Stimulated activated CD8-positive, alpha-beta memory T cell treated with anti-CD3 and anti-CD28 coated beads, Interleukin-7, amount 100 ng/mL, for 24 hours (primary cell): ENCODE measurements at places on chromosomes 4 and X.

GRCh38 chrX:153551135-153551534 is 33.7 kb downstream of the ATP2B3 start:
- DNase-seq: no peak

DNA sequence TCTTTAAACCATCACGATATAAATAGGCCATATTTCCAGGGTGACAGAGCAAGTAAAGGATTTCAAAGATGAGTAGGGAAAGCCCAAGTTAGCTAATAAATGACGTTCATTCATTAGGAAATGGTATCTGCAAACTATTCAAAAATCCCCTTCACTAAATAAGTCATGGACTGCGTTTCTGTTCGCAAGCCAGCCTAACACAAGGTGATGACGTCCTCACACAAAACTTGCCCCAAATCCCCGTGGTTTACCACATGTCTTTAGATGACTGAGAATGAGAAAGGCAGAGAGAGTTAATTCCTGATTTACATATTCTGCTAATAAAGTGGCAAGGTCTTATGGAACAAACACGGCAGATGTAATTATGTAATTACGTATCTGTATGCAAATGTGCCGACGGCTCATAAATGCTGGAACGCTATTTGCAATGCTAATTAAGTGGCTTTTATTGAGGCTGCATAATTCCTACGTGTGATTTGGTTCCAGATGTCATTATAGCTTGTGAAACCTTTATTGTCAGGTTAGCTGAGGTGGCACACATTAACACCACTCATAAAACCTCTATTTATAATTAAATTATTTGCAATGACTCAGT is 437.7 kb upstream of the FRG1 start:
- no peak for DNase-seq

- DNase-seq: no peak
These were observed 1.2 kb downstream of the UGDH start for GRCh38 chr4:39525822-39526690.

DNA sequence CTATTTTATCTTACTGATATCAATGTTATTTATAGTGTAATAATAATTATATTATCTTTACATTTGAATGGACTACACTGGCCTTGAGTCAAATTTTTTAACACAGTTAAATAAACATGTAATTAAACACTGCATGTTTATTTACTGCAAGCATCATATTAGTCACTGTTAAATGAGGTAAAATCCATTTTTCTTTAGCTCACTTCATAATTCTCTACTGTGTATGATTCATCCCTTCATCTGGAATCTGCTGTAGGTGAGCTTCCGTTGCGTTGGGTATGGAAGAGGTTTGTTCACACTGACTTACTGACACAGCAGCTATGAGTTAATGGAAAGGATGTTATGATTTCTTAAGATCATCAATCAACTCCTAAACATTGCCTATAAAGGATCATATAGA is 572.3 kb downstream of the PCDH11X start:
- DNase-seq: no peak

DNA sequence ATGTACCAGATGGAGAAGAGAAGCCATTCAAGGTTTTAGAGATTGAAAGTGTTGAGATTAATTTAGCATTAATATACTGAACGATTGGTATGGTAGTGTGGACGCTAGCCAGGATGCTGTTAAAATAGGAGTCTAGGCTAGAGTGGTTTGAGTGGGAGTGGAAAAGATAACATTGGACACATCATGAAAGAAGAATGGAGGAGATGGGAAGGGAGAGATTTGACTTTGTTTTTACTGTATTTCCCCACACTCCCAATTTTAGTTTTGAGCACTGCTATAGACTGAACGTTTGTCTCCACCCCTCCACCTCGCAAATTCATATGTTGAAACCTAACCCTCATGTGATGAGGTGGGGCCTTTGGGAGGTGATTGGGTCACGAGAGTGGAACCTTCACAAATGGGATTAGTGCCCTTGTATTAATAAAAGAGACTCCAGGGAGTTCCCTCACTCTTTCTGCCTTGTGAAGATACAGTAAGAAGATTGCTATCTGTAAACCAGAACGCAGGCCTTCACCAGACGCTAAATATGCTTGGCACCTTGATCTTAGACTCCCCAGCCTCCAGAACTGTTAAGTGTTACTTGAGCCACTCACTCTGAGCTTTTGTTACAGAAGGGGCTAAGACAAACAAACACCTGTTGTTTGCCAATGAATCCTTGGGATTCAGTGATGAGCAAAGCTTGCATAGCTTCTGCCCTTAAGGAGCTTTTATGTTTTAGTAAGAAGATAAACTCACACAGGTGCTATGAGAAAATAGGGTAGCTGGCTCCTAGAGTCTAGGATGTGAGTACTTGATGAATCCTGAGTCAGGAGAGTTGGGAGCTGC is 25.8 kb downstream of the USP9X start:
- no peak for DNase-seq

DNA sequence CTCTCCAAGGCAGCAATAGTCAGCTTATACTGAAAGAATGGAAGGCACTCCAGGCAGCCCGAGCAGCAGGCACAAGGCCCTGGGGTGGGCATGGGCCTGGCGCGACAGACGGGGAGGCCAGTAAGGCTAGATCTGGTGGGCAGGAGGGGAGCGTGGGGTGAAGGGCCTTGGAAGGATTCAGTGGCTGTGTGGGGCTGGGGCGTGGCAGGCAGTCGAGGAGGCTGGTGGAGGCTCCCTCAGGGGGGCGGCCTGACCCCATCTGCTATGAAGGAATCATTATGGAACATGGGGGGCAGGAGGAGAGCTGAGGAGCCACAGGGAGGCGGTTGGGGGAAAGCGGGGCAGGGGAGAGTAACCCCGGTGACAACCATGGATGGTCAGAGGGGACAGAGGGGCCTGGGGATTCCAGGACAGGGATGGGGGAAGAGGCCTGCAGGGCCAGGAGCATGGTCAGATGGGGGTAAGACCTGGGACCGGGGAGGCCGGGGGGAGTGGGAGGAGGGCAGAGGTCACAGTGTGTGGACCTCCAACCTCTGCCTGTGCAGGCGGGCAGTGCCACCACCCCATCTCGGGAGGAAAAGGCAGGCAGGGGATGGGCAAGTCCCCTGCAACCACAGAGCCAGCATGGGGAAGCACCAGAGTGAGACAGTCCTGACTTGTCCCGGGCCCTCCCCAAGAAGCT is 70.3 kb downstream of the ACOX3 start:
- DNase-seq: no peak

- no peak for DNase-seq
These were observed 84.3 kb upstream of the BCOR start for GRCh38 chrX:40182095-40182494.

GRCh38 chrX:31845003-31845402 is 773.2 kb upstream of the FTHL17 start:
- DNase-seq: no peak

GRCh38 chr4:57159866-57160265 is 49.7 kb upstream of the IGFBP7 start:
- no peak for DNase-seq

DNA sequence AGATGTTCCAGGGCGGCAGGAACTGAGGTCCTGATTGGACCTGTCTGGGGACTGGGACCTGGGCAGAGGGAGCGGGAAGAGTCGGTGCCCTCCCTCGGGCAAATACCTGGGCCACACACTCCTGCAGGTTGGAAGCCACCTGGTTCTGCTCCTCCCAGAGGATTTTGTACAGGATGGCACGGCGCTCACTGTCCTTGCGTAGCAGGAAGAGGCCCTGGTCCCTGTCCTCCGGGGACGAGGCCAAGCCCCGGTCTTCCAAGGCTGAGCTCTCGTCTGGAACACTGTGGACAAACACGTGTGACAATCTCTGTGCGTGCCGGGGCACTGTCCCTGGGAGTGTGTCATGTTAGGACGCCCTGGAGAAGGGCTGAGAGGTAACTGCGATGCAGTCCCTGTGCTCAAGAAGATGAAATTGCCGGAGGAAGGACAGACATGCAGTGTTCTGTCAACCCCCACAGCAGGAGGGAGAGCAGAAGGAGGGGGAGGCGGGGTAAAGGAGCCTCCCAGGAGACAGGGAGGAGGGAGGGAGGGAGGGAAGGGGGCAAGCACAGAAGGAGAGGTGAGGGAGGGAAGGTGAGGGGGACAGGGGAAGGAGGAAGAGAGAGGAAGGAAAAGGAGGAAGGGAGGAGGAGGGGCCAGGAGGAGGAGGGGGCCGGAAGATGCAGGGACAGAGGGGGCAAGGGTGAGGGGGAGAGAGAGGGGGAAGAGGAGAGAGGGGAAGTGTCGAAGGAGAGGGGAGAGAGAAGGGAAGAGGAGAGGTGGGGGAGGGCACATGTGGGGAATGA is 29.0 kb downstream of the PDHA1 start:
- no peak for DNase-seq

DNA sequence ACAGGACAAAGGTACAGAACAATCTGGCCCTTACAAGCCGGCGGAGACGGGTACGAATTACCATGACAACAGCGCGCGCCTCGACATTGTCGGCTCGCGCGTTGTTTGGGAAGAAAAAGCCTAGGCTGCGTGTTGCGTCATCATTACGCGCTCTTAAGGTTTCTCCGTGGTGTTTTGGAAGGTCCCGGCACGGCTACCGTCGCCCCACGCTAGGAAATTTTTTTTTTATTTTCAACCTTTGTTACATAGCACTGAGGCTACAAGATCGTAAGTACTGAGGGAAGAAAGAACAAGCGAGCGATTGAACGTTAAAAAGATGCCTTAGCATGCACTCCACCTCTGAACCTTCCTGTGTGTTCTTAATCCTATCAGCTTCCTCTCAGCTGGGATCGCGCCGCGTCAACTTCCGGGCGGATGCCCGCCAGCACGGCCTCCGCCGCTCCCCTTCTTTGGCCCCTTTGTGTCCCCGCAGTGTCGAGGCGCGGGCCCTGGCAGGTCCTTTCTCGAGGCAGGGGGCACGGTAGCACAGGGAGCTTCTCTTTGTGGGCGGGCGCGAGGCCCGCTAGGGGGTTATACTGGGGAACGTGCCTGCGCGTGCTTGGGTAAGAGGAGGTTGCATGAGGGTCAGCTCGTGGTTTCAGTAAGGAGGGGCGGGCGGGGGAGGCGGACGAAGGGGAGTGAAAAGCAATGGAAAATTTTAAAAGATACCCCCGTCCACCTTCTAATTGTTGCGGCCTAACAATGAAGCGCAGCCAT is at the start of gene SMARCAD1:
Gene SMARCAD1 (plus strand): TSS at position 397 of the 756 bp plus-strand sequence. CDS start 530 bp downstream, outside the sequence.
- DNase-seq: peak; percentile 74

- no peak for DNase-seq
These were observed 132.2 kb downstream of the NKX6-1 start for GRCh38 chr4:84366907-84367306.

DNA sequence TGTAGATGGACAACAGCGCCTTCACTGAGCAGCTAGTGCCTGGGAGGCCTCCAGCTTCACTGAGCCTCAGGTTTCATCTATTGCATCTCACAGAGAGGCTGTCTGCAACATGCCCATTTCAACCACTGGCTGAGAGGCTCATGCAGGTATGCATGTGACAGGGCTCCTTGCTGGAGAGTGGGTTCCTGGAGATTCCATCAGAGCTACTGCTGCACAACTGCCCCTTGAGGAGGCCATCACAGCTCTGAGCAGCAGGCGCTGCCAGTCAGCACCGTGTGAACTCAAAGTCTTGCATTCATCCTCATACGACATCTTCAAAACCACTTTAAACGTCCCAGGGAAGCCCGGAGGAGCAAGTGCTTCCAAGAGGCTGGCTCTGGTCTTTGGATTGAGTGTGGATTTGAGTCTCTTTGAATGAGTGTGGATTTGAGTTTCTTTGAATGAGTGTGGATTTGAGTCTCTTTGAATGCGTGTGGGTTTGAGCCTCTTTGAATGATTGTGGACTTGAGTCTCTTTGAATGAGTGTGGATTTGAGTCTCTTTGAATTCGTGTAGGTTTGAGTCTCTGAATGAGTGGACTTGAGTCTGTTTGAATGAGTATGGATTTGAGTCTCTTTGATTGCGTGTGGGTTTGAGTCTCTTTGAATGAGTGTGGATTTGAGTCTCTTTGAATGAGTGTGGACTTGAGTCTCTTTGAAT is 8.7 kb downstream of the P2RY8 start:
- no peak for DNase-seq

DNA sequence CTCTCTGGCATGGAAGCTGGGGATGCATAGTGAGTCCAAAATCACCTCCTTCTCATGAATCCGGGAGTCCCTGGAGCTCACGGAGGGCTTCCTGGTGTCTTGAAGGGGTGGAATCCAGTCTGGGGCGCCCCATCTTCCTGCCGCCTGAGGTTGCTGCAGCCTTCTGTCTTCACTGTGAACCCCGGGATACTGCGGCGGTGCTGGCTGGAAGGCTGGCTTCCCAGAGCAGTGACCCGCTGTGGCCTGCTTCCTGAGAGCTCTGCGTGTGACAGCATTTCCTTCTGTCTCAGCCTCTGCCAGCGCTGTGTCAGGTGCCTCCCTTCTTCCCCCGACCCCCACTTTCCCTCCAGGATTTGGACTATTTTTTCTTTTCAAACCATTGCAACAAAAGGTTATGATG is 98.8 kb upstream of the STOX2 start:
- no peak for DNase-seq

GRCh38 chrX:111151764-111152163 is 55.8 kb downstream of the PAK3 start:
- no peak for DNase-seq

DNA sequence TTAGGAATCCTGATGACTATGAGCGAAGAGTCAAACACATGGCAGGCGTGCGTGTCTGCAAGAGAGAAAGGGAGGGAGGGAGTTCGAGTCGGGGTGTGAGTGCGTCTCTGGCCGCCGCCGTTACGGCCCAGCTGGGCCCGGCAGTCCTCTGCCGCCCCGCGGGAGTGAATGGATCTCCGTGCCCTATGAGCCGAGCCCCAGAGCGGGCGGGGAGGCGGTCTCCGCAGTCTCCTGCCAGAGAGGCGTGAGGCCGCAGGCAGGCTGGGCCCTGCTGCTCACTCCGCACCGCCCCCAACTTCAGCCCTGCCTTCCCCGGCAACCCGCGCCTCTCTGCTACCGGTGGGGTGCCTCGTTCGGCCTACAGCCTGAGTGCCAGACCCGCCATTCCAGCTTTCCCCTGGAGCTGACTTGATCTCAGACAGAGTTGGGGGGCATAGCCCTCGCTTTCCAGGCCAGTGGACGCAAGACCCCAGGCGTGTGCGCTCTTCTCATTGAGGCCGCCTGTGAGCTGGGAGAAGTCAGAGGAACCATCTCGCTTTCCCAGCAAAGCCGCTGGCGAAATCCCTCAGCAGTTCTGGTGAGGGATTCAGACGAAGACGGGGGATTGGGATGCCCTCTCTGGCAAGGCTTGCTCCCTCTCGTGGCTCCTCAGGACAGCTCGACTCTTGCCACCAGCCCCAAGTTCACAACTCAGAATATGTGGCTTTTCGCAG is 1.4 kb downstream of the SLC16A2 start:
- no peak for DNase-seq

DNA sequence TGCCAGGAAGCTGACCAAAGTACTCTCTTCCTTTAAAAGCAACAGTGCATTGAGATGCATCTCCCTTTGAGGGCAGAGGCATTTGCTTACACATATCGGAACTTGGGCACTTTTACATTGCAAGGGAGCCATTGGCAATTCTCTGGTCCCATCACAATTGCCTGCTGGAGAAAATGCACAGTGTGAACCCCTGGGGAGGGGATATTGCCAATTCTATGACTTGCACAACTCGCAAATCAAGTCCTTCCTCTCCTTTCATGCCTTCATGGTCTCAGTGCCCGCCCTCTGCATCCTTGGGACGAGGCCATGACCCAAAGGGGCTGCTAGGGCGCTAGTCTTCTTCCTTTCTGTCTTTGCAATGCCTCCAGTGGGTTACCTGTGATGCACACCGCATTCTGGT is 14.9 kb upstream of the PDZD4 start:
- no peak for DNase-seq

GRCh38 chr4:163191999-163192398 is 25.3 kb upstream of the NAF1 start:
- no peak for DNase-seq
